Peyer's patch (tissue), 4 donors: ENCODE measurements at places on chromosomes 2 and 18. TPM values are rescaled to one million over a fixed set of nuclear protein-coding genes. Genes with fewer than 3 reads are reported as not detected.

Gene CHRNG
- not detected for total RNA-seq

Gene DQX1
- total RNA-seq: 116 TPM

Gene RSAD2
- total RNA-seq: 2.3 TPM

Gene TEX44
- total RNA-seq: not detected

Gene CCDC74B
- total RNA-seq: 2.6 TPM

DNA sequence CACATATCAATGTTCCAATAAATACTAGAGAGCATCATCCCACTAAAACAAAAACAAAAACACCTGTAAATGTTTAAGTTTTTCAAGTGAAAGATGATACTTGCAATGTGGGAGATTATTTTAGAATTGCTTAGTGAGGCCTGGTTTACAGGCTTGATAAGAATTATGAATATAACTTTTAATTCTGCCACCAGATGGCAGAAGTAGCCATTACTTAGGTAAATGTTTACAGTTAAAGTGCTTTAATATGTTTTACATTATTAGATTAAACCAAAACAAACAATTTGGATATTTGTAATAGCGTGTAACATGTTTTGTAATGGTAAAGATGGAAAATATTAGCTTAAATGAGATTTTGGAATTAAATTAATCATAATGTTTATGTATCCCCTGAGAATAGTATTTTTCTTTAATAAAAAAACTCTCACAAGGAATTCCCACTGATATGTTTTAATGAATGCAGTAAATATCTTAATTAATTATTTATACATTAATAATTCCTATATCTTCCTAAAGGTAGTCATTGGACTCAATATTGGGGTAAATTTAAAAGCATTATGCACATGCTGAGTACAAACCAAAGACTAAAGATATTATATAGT is 522.0 kb downstream of the SPAG16 start:
- no peak for DNase-seq

DNA sequence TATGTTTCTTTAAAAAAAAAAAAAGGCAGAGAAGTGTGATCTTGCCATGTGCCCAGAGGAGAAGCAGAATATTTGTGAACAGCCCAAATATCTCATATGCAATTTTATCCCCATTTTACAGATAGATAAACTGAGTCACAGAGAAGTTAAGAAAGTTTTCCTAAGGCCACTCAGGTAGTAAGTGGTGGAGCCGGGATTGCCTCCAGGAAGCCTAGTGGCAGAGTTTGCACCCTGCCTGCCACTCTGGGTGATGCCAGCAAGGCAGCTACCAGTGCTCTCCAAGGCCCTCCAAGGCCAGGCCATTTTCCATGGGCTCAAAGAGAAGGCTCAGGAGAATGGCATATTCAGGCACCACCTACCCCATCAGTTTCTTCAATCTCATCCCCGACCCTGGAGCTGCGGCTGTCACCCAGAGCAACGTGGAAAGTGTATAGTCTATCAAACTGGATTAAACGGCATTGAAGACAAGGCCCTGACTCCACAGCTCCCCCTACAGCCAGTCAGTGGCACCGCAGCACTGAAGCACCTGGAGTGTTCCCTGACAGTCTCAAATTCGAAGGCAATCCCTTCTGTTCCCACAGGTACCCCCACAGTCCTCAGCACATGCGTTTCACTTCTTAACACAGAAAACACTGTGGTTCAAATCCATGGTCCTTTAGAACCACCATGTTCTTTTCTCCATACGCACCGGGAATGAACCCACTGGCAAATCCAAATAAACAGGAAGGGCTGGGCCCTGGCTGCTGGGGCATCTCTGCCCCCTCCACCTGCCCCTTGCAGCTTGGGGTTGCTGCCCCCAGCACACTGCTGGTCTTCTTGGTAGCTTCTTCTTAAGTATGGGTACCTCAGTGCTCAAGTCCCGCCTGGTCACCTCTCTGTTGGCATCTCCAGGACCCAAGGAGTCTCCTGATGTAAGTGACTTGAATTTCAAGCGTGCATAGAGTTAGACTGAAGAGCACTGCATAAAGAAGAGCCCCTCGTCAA is 175.3 kb downstream of the INHBB start:
- no peak for DNase-seq

DNA sequence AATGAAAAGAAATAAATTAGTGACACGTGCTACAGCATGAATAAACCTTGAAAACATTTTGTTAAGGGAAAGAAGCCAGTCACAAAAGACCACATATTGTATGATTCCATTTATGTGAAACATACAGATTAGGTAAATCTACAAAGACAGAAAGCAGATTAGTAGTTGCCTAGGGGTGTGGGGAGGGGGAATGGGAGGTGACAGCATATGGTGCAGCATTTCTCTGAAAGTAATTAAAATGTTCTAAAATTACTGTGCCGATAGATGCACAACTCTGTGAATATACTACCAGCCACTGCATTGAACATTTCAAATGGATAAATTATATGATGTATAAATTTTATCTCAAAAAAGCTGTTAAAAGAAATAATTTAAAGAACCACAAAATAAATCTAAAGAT is 161.0 kb downstream of the TRIB2 start:
- DNase-seq: no peak

GRCh38 chr18:9221661-9222060 is 85.1 kb downstream of the ANKRD12 start:
- DNase-seq: no peak

DNA sequence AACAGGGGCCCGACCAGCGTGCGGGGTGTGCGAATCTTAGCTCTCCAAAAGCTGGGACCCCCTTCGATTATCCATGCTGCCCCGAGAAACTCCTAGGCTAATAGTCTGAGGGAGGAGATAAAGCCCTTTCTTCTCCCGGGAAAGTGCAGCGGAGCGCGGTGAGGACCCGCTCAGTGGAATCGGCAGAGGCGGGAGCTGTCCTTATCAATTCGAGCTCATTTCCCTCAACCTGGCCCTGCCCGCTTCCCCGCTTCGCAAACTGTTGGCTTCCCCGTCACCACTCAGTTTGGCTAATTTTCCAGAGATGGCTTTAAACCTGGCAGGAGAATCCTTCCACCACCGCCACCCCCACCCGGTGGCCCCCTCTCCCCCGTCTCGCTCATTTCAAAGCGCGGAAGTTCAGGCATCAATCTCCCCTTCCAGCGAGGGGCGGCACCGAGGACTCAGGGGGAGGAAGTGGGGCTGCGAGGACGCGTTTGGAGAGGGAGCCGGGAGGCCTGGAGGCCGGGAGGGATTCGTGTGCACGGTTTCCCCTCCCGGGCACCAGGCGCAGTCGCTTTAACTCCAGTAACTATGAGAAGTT is 1.6 kb downstream of the KLHL14 start:
- DNase-seq: peak; percentile 47

GRCh38 chr2:130884503-130884902 is 47.8 kb downstream of the ARHGEF4 start:
- DNase-seq: no peak
